ENCODE measurements at places on chromosomes 4 and X.

GRCh38 chrX:360496-361150 lies 26.1 kb downstream of the PPP2R3B start:
- no peak for DNase-seq

DNA sequence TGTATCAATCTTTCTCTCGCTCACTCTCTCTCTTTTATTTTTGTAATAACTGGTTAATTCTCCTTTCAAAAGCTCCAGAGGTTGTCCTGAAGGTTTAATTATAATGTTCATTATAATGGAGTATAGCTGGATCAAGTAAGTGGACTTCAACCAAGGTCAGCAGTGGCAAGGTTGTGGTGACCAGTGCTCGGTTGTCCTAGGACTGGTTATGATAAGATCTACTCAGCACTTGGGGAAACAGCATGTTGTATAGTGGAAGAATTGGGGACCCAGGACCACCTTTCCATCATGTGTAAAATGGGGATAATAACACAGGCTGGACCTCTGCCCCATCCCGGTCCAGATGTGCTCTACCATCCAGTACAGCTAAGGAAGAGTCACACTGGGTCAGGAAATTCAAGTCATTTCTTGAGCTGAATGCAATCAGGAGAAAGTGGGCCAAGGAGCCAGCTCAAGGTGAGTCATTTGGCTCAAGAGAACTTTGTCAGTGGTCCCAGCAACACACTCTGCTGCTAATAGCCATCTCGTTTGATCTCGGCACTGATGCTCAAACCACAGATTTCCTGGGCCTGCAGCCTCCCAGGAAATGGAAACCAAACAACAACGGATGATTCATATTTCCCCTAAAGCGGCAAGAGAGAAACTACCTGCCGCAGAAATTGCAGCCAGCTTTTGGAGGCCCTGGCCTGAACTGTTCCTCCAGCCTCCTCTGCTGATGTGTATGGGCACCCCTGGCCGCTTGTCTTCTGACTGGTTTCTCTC lies 123.6 kb upstream of the RBPJ start:
- no peak for DNase-seq

DNA sequence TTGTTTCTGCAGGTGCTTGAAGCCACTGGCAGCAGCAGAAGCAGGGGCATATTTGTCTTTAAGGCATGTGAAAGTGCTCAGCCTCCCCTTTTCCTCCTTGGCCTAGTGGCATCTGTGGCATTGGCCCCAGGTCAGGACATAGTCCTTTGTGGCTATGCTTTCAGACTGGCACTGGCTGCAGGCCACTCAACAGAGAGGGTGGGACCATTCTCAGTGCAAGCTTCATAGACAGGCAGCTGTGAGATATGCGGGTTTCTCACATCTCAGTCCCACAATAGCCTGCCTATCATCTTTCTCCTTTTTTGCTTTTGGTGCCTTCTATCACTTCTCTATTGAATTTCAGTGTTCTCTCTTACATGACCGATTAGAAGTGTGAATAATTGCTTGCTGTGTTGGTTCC lies 104.8 kb downstream of the ACTRT1 start:
- no peak for DNase-seq

DNA sequence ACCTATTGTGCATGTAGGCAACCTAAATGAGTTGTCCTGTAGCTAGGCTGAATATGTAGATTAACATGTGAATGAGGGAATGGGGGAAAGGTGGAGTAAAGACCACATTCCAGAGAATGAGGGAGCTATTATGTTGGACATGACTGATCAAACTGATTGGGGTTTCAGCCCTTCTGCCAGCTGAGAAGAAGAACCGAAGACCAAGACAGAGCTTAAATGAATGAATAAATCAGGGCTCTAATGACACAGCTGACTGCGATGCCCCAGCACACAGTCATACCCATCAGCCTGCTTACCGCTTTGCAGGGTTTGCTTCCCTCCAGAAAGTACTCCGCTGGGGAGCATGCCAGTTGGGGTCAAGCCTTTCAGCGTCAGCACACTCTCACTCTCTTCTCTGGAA lies 315.4 kb downstream of the PPP3CA start:
- no peak for DNase-seq

DNA sequence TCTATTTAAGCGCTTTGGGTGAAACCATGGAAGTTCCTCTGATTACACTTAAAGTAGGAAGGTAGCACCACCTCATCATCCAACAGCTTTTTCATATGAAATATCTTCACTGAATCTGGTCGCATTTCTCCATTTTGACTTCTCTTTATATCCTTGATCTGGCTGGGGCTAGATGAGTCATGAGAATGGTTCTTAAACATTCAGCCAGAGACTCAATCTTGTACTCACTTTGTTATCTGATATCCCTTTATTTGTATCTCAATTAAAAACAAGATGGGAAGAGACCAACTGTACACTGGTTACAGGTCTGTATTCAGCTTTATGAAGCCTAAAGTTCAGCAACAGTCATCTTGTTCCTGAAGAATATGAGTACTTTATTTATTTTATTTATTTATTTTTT lies 84.9 kb downstream of the CBLL2 start:
- no peak for DNase-seq

GRCh38 chrX:3678328-3678727 lies 35.1 kb downstream of the PRKX start:
- no peak for DNase-seq

DNA sequence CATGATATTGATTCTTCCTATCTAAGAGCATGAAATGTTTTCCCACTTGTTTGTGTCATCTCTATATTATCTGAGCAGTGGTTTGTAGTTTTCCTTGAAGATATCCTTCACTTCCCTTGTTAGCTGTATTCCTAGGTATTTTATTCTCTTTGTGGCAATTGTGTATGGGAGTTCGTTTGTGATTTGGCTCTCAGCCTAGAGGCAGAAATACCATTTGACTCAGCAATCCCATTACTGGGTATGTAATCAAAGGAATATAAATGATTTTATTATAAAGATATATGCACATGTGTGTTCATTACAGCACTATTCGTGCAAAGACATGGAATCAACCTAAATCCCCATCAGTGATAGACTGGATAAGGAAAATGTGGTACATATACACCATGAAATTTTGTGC lies 172.7 kb upstream of the IL15 start:
- no peak for DNase-seq

DNA sequence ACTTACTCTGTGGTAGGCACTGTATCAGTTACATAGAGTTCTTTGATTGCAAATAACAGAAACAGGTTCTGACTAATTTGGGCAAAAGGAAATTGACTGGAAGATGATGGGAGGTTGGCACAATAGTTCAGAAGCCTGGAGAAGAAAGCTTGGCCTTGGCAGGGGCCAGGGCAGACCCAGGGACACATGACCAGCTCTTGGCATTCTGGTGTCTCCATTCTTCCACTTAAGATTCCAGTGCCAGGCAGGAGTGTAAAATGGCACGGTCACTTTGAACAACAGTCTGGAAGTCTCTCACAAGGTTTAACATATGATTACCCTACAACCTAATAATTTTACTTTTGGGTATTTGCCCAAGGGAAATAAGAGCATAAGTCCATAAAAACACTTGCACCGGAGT lies 175.9 kb downstream of the BCOR start:
- no peak for DNase-seq
